ENCODE measurements at places on chromosomes 3 and 15.

DNA sequence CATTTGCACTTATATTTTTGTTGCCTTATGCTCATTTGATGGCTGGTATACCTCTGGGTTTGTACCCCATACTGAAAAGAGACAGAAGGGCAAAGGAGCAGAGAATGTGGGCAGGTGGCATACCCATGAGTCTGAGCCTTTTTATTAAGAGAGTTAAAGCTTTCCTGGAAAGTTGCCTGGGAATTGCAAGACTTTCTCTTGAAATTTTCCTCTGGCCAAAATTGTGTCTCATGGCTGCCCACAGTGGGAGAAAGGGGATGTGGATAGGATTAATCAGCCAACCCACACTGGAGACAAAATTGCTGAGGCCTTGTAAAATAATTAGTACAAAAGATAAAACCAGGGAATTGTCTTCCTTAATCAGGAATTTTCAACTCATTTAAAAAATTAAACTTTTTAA lies 8.2 kb upstream of the NMD3 start:
- DNase-seq: no peak

DNA sequence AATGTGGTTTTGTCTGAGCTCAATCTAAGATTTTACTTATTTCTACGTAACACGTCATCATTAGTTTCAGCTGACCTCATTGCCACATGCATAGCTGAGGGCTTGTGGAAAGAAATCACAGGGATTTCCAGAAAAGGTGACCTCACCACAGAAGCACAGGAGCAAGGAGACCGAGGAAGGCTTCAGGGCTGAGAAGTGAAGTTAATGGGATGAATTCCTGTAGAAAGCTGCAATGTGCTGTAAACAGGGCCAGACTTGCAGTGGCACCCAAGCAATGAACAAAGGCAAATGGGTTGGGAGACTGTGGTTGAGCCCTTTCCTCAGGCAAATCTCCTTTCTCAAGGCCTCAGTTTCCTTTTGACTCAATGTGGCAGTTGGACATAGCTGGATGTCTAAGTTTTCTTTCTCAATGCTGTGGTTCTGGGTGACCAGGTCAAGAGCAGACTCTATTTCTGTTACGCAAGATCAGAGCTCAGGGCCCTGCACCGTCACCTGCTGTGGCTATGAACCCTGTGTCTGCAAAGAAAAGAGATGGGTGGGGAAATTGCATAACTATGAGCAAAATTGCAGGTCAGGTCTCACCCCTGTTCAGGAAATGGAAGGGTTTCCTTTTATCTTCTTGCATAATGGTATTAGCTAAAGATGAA lies 252.2 kb upstream of the TBL1XR1 start:
- no peak for DNase-seq

DNA sequence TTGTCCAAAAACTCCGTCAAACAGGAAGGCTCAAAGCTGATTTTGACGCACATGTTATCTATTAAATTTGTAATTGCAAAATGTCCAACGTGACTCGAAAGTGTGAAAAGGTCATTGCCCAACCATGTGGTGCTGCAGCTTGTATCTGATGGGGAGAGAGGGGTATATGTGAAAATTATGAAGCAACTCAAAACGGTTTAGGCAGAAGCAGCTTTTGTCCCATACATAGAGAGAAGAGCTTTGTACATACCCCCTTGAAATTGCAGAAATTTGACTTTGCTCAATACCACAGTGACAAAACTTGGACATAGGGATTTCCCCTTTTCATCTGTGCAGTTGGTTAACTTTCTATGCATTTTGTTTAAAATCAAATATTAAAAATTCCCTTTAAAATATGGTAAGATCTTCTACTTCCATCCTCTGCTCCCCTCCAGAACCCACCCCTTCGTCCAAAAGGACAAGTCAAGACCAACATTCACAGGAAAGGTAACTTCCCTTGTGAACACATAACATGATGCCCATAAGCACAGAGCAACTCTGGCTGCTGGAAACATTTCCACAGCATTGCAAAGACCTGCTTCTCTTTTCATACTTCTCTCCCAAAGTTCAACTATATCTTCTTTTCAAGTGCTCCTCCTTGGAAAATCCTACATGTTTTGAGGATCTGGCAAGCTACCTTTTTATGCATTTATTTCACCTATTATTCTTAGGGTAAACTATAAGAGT lies 253.7 kb upstream of the THBS1 start:
- DNase-seq: no peak

DNA sequence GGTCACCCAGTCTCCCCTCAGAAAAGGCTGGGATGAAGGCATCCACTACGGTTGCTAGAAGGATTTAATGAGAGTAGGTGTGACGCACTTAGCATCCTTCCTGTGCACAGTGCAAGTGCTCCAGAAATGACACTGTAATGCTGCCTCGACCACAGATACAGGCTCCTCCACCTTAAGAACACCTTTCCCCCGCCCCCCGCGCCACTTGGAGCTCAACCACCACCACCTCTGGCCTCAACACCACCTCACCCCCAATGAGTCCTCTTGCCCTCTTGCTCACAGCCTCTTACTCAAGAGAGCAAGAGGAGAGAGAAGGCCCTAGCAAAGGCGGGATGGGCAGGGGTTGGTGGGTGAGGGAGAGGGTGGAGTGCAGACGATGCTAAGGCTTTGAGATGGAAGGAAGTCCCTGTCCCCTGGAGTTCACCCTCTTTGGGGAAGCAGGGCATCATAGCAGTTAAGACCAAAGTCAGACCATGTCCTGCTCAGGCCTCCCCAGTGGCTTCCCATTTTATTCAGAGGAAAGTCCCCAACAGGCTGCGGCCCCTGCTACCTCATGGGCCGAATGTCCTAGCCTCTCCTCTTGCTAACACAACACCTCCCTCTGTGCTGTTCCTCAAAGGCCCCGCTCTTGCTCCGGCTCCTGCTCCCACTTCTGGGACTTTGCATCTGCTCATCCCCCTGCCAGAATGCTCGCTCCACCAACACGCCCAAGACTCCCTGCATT lies 8.3 kb downstream of the STARD5 start:
- no peak for DNase-seq

- DNase-seq: no peak
These were observed 5.7 kb upstream of the FRMD4B start for GRCh38 chr3:69391554-69391953.

DNA sequence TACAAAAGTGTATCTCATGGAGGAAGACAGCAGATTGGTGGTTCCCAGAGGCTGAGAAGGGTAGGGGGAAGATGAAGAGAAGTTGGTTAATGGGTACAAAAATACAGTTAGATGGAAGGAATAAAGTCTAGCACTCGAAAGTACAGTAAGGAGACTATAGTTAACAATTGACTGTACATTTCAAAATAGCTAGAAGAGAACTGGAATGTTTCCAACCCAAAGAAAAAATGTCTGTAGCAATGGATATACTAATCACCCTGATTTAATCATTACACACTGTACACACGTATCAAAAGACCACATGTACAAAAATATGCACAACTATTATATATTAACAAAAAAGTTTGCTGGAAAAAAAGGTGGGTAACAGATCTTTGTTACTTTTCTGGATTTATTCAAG lies 57.3 kb downstream of the THRB start:
- no peak for DNase-seq

- no peak for DNase-seq
These were observed 431.4 kb downstream of the DIPK2A start for GRCh38 chr3:144403040-144403457.

- no peak for DNase-seq
These were observed 124.3 kb downstream of the MYLK start for GRCh38 chr3:123759871-123760270.

DNA sequence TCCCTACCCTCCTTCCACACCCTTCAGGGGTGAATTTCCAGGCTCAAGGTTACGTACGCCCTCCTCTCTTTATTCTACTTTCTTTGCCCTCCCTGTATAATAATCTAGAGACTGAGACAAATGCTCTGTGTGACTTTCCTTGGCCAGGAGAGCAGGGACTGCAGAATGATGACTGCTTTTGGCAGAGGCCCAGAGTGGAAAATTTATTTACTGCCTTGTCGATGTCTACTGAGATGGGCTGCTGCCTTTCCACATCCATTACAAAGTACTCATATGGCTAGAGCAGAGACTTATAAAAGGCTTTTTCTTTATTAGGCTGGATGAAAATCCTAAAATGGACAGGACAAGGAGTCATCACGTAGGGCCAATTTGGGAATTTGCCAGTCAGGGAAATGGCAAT lies 576.2 kb downstream of the TUSC7 start:
- no peak for DNase-seq

GRCh38 chr3:196662033-196662432 lies 22.5 kb downstream of the NRROS start:
- no peak for DNase-seq

DNA sequence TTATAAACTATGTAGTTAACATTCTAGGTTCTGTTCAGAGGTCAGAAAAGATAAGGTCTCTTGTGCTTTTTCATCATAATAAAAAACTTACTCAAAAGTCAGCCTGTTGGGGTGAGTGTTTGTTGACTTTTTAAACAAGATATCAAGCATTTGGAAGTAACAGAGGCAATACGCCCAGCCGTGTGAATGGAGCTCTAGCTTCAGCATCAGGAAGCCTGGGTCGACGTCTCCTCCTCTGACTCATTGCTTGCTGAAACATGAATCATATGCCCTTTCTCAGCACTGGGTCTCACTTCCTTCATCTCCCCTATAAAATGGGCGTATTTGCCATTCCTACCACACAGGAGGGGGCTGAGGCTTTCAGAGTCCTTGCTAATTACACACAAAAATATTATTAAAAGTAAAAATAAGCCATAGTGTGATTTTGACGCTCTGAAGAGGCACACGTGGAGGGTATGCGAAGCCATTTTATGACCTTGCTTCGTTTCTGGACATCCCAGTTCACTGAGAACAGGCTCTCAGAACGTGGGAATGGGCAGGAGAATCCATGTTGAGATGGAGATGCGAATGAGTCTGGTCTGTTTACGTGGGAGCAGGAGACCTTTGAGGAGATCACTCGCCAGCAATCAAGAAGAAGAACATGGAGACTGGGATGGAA lies 220.8 kb upstream of the TPRG1 start:
- no peak for DNase-seq

DNA sequence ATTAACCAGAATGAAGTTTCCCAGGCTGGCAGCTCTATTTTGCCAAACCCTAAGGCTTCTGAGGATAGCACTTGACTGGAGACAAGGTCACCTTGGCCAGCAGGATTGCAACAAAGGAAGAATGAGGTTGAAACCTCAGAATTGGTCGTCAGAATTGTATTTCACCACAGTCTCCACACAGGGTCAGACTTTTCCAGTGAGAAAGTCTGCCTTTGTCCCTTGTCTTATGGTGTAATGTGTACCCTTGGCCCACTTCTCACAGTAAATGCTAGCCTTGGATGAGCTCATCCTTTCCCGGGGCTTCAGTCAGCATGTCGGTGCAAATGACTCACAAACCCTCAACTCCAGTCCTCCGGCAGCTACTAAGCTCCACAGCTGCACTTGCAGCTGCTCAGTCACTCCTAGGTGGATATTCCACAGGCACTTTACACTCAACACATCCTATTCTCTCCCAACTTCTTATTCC lies 19.7 kb downstream of the SSR3 start:
- no peak for DNase-seq

DNA sequence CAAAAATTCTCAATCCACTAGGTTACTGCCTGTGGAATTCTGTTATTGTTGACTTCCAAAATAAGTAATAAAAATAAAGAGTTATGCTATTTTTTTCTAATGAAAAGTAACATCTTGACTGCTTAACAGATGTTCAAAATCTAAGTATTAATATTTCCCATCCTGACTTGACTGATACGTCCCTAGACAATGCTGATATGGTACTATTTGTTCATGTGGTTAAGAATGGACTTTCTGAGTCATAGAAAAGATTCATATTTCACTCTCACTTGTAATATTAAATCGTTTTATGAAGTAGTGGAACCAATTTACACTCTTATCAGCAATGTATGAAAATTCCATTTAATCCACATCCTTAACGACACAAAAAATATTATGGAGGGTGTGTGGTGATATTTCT lies 104.8 kb upstream of the PLSCR5 start:
- no peak for DNase-seq

DNA sequence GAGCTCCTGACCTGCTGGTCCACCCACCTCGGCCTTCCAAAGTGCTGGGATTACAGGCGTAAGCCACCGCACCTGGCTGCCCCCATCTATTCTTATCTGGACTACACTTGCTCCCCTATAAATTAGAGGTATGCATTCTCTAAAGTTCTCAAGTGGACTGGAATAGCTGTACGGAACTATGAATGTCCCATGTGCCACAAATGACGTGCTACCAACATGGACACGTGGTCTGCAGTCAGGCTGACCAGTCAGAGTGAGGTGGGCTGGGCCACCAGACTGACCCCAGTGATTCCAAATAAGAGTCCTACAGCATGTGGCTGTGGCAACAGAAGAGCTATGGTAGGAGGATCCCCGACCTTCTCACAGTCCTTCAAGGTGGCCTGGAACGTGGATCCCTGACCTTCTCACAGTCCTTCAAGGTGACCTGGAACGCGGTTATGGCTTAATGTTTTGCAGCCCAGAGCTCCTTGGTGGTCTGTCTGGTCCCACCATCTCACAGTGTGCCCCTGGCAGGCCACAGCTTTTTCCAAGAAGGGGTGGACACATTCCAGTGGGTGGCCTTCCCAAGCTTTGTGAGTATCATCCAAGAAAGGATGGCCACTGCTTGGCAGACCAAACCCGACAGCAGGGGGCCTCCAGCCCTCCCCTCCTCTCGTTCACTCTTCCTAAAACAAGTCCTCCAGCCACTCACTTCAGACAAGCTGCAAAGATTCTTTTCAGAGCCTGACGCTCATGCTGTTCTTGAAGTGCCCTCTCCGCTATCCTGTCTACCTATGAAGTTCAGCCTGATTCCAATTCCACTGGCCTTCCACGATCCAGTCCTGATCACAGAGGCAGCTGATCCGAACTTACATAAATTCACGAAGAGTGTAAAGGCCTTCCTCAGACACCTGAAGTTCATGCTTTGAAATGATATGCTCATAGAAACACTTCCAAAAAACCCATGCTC lies 4.4 kb downstream of the ADAMTS17 start:
- DNase-seq: no peak

- no peak for DNase-seq
These were observed 67.5 kb downstream of the CHST2 start for GRCh38 chr3:143187111-143187510.

DNA sequence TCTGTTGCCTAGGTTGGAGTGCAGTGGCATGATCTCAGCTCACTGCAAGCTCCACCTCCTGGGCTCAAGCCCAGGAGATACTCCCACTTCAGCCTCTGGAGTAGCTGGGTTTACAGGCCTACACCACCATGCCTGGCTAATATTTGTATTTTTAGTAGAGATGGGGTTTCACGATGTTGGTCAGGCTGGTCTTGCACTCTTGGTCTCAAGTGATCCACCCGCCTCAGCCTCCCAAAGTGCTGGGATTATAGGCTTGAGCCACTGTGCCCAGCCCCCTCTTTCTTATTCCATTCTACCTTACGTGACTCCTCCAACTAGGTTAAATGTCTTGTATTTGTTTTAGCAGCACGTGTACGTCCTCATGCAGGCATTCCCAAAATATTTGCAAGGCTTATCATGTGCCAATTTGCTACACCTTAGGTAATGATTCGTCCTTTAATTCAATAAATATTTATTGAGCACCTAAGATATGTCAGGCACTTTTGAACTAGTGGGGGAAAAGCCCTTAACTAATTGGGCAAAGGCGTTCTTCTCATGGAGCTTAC lies 14.9 kb upstream of the MAGI1 start:
- DNase-seq: no peak

DNA sequence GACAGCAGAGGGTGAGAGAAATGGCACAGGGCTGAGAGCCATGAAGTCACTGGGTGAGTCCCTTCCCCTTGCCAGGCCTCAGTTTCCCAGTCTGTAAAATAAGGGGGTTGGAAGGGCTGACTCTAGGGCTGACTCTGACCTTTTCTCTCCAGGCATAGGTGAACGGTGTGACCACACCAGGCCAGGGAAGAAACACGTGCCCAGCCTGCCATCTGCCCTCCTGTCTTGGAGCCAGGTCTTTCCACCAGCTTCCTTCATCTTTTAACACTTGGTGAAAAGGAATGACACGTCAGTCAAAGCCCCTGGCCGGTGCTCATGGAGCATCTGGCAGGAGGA lies 74.4 kb downstream of the CPN2 start:
- no peak for DNase-seq
